ENCODE measurements at places on chromosomes 16 and 17.
A peak's percentile ranks its signal among the peaks of the same experiment; 100 is the strongest.

DNA sequence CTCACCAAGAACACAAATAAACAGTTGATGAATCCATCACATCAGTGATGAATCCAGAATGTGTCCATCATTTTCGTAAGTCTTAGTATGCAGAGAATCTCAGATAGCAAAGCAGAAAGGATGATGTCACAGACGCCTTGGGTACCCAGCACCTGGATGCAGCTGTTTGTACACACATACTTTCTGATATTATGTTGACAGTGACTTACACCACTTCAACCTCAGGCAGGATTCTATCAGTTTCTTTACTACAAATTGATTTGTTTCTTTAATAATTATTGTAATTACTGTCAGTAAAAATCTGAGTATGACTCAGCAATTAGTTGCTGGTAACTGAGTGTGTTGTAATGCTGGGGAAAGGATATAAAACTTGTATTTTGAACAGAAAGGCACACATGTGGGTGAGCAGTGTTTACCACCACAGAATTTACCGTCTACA lies 159.8 kb downstream of the RPTOR start:
- DNase-seq, result no peak

GRCh38 chr16:84482001-84482891 lies 22.2 kb downstream of the MEAK7 start:
- no peak for DNase-seq

DNA sequence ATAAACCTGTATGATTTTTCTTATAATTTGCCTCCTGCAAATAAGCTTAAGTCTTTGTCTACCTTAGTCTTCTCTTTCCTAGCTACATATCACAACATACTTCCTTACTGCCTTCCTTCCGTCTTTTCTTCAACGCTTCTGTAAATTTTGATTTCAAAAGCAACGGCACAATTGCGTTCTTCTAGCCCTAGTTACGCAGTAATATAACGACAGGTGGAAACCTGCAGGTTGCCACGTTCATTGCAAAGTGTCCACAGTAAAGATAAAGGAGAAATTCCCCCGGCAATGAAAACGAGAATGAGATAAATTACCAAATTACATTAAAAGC lies 546 bp upstream of the PSMD7 start:
- no peak for DNase-seq

- DNase-seq, result peak; percentile 51
Measured at GRCh38 chr17:3710951-3711383, 12.7 kb upstream of the HASPIN start.

- DNase-seq, result no peak
Measured at GRCh38 chr17:51359055-51359454, 98.7 kb downstream of the UTP18 start.

- no peak for DNase-seq
Measured at GRCh38 chr16:28120754-28121153, 57.2 kb upstream of the GSG1L start.

GRCh38 chr17:36812762-36813161 lies 124.5 kb upstream of the LHX1 start:
- no peak for DNase-seq

DNA sequence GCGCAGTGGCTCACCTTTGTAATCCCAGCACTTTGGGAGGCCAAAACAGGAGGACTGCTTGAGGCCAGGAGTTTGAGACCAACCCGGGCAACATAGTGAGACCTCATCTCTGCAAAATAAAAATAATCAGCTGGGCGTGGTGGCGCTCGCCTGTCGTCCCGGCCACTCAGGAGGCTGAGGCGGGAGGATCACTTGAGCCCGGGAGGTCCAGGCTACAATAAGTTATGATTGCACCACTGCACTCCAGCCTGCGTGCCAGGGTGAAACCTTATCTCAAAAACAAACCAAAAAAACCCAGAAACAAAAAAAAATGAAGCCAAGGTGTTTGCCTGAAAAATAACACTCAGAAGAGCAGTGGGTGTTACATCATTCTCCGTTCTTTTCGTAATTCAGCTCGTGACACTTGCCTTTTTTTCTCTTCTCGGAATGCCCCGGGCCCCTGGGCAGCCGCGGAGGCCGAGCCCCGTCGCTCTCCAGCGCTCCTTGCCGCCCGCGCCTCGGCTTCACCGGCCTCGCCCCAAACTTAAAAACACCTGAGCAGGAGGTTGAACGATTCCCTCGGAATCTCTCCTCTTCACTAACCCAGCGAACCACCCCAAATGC lies 17.0 kb downstream of the PRCD start:
- DNase-seq, result peak; percentile 39

- DNase-seq, result peak; percentile 72
Measured at GRCh38 chr16:4358831-4359561, 7.9 kb upstream of the PAM16 start.

- DNase-seq, result no peak
Measured at GRCh38 chr17:1471911-1472821, 16.1 kb upstream of the CRK start.

GRCh38 chr16:77868478-77868877 lies 80.1 kb downstream of the VAT1L start:
- no peak for DNase-seq

- no peak for DNase-seq
Measured at GRCh38 chr16:4586291-4586690, 28.4 kb downstream of the UBALD1 start.

DNA sequence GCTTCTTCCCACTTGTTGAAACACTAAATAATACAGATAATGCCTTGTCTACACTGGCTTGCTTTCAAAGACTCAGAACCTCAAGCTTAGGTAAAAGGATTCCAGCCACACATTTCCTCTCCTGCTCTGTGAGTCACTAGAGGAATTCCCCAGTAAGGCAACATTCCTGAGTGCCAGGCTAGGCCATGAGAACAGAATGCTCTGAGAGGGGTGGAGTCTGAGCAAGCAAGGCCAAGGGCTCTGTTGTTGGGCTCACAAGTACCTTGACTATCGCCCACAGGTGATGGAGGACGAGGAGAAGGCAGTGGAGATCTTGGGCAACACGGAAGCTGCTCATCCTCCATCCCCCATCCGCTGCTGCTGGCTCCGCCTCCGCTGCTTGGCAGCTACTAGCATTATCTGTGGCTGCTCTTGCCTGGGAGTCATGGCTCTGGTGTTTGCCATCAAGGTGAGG lies 6.7 kb upstream of the PHKG2 start:
- no peak for DNase-seq

- DNase-seq, result no peak
Measured at GRCh38 chr16:79008036-79008868, 592.3 kb downstream of the MAF start.

DNA sequence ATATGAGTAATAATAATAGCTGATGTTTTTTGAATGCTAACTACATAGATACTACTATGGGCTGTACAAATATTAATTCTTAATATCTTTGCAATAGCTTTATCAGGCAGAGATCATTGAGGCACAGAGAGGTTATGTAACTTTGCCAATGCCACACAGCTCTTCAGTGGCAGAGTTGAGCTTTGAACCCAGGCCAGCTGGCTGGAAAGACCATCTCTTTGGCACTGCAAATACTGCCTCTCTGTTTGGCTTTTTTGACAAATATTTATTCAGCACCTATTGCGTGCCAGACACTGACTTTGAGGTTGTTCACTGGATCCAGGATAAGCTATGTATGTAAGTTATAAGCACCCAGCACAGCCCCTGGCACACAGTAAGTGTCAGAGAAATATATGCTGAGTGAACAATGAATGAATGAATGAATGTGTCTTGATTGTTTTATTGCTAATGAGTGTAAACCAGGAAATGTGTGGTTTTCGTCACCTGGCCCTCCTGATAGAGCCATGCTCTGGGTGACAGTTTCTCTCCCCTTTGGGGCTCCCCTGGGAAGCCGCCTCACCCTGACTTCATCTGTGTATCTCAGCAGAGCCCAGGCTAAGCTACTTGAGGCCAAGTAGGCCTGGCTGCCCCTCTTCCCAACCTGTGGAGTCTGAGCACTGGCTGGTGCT lies 2.5 kb downstream of the AQP8 start:
- no peak for DNase-seq

- peak; percentile 64 for DNase-seq
Measured at GRCh38 chr17:17300624-17301568, 2.3 kb upstream of the NT5M start.

GRCh38 chr16:11198828-11199227 lies 57.2 kb downstream of the SOCS1 start:
- no peak for DNase-seq

DNA sequence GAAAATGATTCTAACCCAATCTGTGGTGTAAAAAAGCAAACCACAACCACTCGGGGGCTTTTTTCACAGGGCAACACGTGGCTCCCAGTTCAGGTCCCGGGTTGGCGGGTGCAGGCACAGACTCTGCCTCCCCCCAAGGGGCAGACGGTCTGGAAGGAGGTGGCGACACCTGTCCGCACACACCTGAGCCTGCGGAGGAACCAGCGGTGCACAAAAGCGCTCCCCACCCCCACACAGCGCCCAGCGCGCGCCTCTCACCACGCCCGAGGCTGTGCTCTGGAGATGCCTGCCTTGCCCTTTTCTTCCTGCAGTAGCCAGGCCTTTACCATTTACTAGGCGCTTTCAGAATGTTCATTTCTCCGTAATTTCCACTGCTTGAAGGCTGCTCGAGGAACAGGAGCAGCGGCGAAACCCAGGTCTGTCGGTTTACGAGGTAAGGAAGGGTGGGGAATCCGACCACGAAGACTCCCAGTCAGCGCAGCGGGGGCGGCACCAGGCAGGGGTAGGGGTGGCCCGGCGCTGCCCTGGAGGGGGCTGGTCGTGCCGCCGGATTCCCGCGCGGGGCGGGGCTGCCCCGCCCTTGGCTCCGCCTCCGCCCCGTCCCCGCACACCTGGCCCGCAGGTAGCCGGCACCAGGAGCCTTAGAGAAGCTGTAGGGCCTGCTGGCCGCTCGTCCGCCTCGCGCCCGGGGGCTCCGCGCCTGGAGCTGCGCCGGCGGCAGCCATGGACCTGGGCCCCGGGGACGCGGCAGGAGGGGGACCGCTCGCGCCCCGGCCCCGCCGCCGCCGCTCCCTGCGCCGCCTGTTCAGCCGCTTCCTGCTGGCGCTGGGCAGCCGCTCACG lies at the start of gene USP43:
Gene USP43, plus strand, starts transcription at position 608 of the 842 bp plus-strand sequence. Its CDS starts 116 bp downstream, at position 724.
- DNase-seq, result peak; percentile 31

GRCh38 chr17:77645072-77646045 lies 313.1 kb upstream of the TNRC6C start:
- DNase-seq, result peak; percentile 56

DNA sequence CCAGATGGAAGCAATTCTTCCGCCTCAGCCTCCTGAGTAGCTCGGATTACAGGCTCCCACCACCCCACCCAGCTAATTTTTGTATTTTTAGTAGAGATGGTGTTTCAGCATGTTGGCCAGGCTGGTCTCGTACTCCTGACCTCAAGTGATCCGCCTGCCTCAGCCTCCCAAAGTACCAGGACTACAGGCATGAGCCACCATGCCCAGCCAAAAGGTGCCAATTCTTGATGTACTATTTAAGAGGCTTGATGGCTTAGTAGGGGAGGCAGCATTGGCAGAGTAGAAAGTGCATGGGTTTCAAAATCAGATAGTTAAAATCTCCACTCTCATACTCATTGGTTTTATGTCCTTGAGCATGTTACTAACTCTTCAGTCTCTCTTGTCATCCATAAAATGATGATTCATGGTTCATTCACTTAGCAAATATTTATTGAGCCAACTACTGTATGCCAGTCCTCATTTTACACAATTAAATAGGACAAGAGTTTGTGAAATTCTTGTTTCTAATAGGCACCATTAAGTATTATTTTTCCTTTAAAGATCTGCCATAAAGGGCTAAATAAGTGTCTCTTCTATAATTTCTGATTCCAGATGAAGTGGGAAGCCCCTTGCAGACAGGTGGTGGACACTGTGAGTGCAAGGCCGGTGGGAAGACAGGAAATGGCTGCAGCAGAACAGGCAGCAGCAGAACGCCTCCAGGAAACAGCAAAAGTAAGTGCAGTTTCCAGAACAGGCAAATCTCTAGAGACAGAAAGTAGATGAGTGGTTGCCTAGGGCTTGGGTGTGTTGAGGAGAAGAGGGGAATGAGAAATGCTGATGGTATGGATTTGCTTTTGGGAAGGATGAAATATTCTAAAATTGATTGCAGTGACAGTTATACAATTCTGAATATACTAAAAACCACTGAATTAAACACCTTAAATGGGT lies 8.2 kb upstream of the RPL27 start:
- no peak for DNase-seq

GRCh38 chr17:8337802-8338752 lies 1.6 kb upstream of the ODF4 start:
- DNase-seq, result no peak

- DNase-seq, result peak; percentile 3
Measured at GRCh38 chr17:248337-249235, 67.1 kb upstream of the DOC2B start.

DNA sequence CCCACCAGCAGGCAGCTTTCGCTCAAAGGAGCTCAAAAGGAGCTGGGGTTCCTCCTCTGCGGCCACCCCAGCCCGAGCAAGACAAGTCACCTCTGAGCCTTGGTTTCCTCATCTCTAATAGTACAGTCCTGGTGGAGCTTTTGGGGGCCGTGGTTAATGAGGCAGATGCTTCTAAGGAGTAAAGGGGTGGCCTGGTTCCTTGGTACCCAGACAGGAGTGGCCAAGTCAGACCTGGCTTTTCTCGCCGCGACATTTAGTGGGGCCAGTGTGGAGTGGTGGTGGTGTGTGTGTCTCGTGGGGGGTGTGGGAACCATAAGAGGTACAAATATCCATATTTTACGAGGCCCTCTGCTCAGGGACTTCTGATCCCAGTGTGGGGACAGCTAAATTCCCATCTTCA lies 6.7 kb downstream of the FOXF1 start:
- DNase-seq, result no peak

GRCh38 chr17:3727041-3727440 lies 3.3 kb downstream of the HASPIN start:
- no peak for DNase-seq

GRCh38 chr17:8300226-8300625 lies 5.0 kb upstream of the SLC25A35 start:
- DNase-seq, result no peak

DNA sequence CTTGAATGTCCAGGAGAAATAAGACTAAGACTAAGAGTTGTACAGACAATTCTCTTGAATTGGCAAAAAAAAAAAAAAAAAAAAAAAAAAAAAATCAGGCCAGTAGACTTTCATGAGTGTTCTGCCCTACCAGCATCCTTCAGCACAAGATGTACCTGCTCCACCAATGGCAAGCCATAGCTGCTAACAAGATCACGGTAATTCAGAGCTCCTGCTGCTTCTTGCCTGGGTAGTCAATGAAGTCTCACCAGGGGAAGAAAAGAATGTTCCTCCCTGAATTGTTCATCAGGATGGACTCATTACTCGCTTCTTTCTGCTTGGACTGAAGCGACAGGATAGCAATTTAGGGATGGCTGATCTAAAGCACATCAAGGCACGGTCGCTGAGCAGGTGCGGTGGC lies 31.1 kb upstream of the APOH start:
- DNase-seq, result no peak

All from activated CD8-positive, alpha-beta memory T cell treated with anti-CD3 and anti-CD28 coated beads, Interleukin-2, amount 50 U/mL, for 4 hours (primary cell).